CD4-positive, alpha-beta T cell treated with Interleukin-10 for 1 hour (primary cell): ENCODE measurements at places on chromosomes 12 and 14.

DNA sequence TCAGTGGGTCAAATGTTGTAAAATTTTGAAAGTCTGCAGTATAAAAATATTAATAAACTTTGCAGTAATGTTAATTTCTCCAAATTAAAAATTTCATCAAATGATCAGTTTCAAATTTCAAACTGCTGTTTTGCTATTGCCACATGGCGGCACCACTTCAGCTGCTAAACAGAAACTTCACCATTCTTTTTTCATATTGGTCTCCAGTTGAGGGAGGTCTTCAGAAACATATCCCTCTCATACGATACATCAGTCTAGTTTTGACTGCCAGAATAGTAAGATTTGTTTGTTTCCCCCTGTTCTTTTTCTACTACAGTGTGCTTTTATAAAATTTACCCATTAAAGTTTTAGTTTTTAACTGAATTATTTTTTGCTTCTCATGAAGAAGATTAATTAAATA lies 4.2 kb upstream of the TRHDE start:
- no peak for DNase-seq

DNA sequence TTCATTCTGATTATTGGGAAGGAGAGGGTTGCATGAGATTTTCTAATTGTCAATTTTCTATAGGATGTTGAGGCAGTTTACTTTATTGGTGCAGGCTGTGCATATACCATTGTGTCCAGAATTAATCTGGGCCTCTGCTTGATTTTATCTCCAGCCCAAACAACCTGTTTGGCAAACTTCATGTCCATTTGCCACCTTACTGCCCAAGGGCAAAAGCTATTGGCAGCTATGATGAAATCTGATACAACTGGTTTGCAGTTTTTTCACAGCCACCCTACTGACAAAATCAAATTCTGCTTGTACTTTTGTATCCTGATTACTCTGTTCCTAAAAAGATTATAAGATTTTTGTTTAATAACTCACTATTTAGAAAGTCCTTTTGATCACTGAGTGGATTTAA lies 789.2 kb upstream of the FBXO33 start:
- DNase-seq: no peak

DNA sequence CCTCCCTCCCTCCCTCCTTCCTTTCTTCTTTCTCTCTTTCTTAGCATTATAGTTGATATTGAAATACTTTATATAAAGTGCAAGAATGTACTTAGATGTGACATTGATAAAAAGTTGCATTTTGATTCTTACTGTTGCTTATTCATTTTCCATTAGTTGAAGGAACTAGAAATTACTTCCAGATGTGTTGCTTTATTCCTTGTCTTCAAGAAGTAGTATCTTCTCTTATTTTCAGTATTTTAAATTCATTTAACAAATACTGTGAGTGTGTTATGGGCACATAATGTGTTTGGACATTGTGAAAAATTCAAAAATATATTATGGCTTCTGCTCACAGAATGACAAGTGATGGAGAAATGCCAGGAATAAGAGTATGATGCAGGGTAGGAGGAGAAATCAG lies 45.6 kb downstream of the TRMT5 start:
- DNase-seq: no peak

DNA sequence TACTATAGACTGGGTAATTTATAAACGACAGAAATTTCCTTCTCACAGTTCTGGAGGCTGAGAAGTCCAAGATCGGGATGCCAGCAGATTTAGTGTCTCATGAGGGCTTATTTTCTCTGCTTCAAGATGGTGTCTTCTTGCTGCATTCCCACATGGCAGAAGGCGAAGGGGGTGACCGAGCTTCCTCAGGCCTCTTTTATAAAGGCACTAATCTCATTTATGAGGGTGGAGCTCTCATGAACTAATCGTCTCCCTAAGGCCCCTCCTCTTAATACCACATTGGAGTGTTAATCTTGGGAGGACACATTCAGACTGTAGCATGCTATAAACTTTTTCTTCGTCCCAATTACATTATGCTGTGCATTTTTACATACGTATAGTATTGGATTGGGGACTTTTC lies 200.4 kb upstream of the ARHGAP5 start:
- DNase-seq: no peak
